ENCODE measurements at places on chromosomes 3 and 15. TPM values are rescaled to one million over a fixed set of nuclear protein-coding genes. Genes with fewer than 3 reads are reported as not detected.

The GPR87 gene
- not detected for total RNA-seq

- H3K36me3 ChIP-seq = no peaks in the 10 kb centered on the region
- H3K4me3 ChIP-seq = no peak overlapping the region
- peaks cover 6% of the 10 kb centered on the region for H3K4me1 ChIP-seq
- no peaks in the 10 kb centered on the region for H3K27me3 ChIP-seq
Observed at GRCh38 chr3:69669070-69669469, 70.2 kb upstream of the MITF start.

DNA sequence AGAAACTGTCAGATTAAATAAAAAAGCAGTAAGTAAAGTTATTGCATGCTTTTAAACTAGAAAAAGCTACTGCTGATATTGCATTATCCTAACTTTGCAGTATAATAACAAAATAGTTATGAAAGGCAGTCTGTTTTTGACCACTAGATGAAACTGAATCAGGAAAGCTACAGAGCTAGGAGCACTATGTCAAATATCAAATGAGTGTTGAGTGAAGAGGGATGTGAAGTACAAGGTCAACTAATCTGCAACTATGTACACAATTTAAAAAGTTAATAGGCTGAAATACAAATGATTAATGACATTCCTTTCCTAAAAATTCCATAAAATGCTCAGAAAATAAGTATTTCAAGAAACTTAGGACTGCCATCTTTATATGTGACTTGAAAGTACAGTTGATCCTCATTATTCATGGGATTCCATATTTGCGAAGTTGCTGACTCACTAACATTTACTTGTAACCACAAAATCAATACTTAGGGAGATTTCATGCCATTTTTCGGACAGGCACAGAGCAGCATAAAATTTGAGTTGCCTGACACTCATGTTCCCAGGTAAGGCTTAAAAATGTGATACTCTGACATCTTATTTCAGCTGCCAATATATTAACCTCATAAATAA lies 34.5 kb downstream of the SLC4A7 start:
- DNase-seq = no peak
- H3K4me3 ChIP-seq = no peak overlapping the region
- H3K27me3 ChIP-seq = no peaks in the 10 kb centered on the region
- H3K27ac ChIP-seq = no peak overlapping the region
- H3K4me1 ChIP-seq = no peaks in the 10 kb centered on the region
- no peaks in the 10 kb centered on the region for H3K36me3 ChIP-seq

DNA sequence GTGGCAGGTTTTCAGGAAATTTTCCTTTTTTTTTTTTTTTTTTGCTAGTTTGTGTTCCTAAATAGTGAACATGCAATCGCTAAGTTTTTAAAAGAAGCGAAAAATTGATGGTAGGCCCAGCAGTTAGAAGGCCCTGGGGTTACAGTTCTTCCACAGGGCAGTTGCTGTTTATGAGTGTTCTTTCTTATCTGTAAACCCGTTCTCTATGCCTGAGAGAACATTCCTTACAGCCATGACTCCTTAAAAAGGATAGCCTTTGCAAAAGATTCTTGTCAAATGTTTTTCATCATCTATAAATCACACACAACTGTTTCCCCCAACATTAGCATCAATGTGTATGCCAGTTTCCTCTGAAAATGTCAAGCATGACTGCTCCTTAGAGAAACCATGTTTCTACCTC lies 23.8 kb upstream of the MYZAP start:
- no peaks in the 10 kb centered on the region for H3K36me3 ChIP-seq
- peaks cover 11% of the 10 kb centered on the region for H3K4me1 ChIP-seq
- H3K4me3 ChIP-seq = no peak overlapping the region

The FETUB gene
- 0.79 TPM for total RNA-seq

GRCh38 chr3:134619884-134620445 lies 30.9 kb downstream of the KY start:
- H3K36me3 ChIP-seq = no peaks in the 10 kb centered on the region
- no peak overlapping the region for H3K27ac ChIP-seq
- no peaks in the 10 kb centered on the region for H3K4me1 ChIP-seq
- H3K27me3 ChIP-seq = no peaks in the 10 kb centered on the region

DNA sequence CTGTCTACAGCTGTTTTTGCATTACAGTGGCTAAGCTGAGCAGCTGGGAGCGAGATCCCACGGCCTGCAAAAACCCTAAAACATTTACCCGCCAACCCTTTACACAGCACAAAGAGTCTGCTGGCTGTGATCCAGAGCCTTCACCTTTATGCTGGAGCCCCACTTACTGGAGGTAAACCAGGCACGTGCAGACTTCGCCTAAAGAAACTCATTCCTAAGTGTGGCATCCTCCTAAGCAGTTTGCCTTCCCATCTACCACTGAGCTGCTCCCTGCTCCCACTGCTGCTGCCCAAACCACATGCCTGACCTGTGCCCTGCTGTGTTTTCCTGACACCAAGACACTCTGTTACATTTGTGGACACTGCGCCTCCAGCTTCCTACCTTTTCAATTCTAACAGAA lies 53.0 kb downstream of the CHSY1 start:
- no peak overlapping the region for H3K4me3 ChIP-seq
- DNase-seq = no peak
- no peaks in the 10 kb centered on the region for H3K36me3 ChIP-seq
- H3K27ac ChIP-seq = peak overlapping the region; percentile 45
- H3K27me3 ChIP-seq = no peaks in the 10 kb centered on the region

- no peak overlapping the region for H3K4me3 ChIP-seq
- peak overlapping the region; percentile 5 for H3K27ac ChIP-seq
- DNase-seq = no peak
- H3K27me3 ChIP-seq = no peaks in the 10 kb centered on the region
Observed at GRCh38 chr15:69793781-69794451, 303.8 kb downstream of the TLE3 start.

GRCh38 chr3:152620395-152620794 lies 214.5 kb upstream of the P2RY1 start:
- H3K27me3 ChIP-seq = no peaks in the 10 kb centered on the region
- no peak overlapping the region for H3K4me3 ChIP-seq
- peaks cover 13% of the 10 kb centered on the region for H3K4me1 ChIP-seq
- peak; percentile 36 for DNase-seq
- no peaks in the 10 kb centered on the region for H3K36me3 ChIP-seq

The CEMIP gene
- 8.3 TPM for total RNA-seq

The GOLGA8H gene
- 8.7 TPM for total RNA-seq

- H3K4me1 ChIP-seq = no peaks in the 10 kb centered on the region
Observed at GRCh38 chr3:73866846-73867245, 242.1 kb upstream of the PDZRN3 start.

The CNTN4 gene
- total RNA-seq = 19.6 TPM

- no peak overlapping the region for H3K27ac ChIP-seq
- no peak overlapping the region for H3K4me3 ChIP-seq
- no peak for DNase-seq
- no peaks in the 10 kb centered on the region for H3K27me3 ChIP-seq
- H3K4me1 ChIP-seq = no peaks in the 10 kb centered on the region
- H3K36me3 ChIP-seq = no peaks in the 10 kb centered on the region
Observed at GRCh38 chr15:47266566-47266965, 450.7 kb upstream of the SEMA6D start.

- H3K4me1 ChIP-seq = no peaks in the 10 kb centered on the region
- no peaks in the 10 kb centered on the region for H3K27me3 ChIP-seq
- H3K4me3 ChIP-seq = no peak overlapping the region
- peak; percentile 71 for DNase-seq
- no peaks in the 10 kb centered on the region for H3K36me3 ChIP-seq
- no peak overlapping the region for H3K27ac ChIP-seq
Observed at GRCh38 chr15:19973718-19974117, 567.9 kb downstream of the GOLGA6L6 start.

- no peak overlapping the region for H3K4me3 ChIP-seq
- H3K36me3 ChIP-seq = no peaks in the 10 kb centered on the region
- H3K4me1 ChIP-seq = no peaks in the 10 kb centered on the region
Observed at GRCh38 chr15:79960502-79961212, 10.3 kb downstream of the BCL2A1 start.

DNA sequence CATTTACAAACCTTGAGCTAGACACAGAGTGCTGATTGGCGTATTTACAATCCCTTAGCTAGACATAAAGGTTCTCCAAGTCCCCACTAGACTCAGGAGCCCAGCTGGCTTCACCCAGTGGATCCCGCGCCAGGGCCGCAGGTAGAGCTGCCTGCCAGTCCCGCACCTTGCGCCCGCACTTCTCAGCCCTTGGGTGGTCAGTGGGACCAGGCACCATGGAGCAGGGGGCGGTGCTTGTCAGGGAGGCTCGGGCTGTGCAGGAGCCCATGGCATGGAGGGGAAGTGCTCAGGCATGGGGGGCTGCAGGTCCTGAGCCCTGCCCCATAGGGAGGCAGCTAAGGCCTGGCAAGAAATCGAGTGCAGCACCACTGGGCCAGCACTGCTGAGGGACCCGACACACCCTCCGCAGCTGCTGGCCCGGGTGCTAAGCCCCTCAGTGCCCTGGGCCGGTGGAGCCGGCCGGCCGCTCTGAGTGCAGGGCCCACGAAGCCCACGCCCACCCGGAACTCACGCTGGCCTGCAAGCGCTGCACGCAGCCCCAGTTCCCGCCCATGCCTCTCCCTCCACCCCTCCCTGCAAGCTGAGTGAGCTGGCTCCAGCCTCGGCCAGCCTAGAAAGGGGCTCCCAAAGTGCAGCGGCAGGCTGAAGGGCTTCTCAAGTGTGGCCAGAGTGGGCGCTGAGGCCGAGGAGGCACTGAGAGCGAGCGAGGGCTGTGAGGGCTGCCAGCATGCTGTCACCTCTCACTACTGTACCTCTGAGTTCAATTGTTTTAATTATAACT lies 1213.9 kb downstream of the OTOL1 start:
- no peaks in the 10 kb centered on the region for H3K27me3 ChIP-seq
- H3K27ac ChIP-seq = no peak overlapping the region
- H3K36me3 ChIP-seq = no peaks in the 10 kb centered on the region
- no peak overlapping the region for H3K4me3 ChIP-seq

The RUBCN gene
- 150 TPM for total RNA-seq

DNA sequence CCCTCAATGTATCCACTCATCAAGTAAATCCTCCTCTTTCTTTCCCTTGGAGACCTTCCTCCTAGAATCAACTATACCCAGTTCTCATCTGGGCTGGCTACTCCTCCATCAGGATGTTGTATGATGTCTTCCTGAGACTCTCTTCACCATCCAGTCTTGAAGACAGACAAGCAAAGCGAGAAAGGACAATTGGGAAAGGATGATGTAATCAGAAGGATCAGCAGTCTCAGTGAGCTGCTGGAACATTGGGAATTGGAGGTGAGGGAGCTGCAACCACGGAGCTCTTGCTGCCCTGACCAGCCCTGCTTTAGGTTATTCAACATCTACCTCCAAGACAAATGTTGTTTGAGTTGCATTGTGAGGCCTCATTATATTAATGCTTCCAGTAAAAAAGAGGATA lies 48.0 kb upstream of the UBP1 start:
- H3K27me3 ChIP-seq = no peaks in the 10 kb centered on the region
- no peak overlapping the region for H3K27ac ChIP-seq
- no peak overlapping the region for H3K4me3 ChIP-seq
- no peaks in the 10 kb centered on the region for H3K4me1 ChIP-seq
- DNase-seq = no peak
- H3K36me3 ChIP-seq = no peaks in the 10 kb centered on the region

GRCh38 chr3:195013411-195014361 lies 257.3 kb downstream of the XXYLT1 start:
- no peaks in the 10 kb centered on the region for H3K36me3 ChIP-seq
- no peaks in the 10 kb centered on the region for H3K27me3 ChIP-seq
- no peak overlapping the region for H3K4me3 ChIP-seq
- H3K27ac ChIP-seq = no peak overlapping the region
- no peak for DNase-seq

DNA sequence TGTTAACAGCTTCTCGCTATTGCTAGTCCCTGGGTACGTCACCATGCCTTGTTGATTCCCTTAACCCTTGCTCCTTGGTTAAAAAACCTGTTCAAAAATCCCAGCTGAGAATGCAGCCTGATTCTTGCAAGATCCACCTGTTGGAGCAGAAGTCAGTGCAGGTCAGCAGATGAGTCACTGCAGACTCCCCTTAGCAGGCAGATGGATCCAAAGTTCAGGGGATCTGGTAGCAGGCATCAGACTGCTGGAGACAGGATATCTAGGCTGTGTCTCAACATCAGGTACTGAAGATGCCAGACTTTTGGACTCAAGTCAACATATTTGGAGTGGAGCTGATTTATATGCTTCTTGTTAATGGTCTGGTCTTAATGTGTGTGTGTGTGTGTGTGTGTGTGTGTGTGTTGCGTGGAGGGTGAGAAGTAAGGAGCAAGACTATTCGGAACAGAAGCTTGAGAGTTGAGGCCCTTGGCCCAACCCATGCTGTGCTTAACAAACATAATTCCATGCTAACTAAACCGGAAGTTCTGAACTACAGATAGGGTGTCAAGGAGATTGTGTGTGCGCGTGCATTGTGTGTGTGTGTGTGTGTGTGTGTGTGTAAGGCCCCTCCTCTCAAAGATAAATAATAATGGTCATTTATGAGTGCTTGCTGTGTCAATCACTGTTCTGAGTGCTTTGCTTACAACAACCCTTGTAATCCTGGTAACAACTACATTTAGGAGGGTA lies 1.0 kb upstream of the C3orf52 start:
- no peak for DNase-seq
- no peaks in the 10 kb centered on the region for H3K27me3 ChIP-seq
- no peak overlapping the region for H3K4me3 ChIP-seq

The ZBTB11 gene
- total RNA-seq = 37.4 TPM

- no peak overlapping the region for H3K27ac ChIP-seq
- H3K4me3 ChIP-seq = no peak overlapping the region
- H3K36me3 ChIP-seq = no peaks in the 10 kb centered on the region
- no peaks in the 10 kb centered on the region for H3K27me3 ChIP-seq
- peaks cover 8% of the 10 kb centered on the region for H3K4me1 ChIP-seq
Observed at GRCh38 chr3:64593350-64593749, 94.5 kb downstream of the ADAMTS9 start.

GRCh38 chr3:195697582-195698324 lies 23.0 kb upstream of the MUC20 start:
- H3K27me3 ChIP-seq = no peaks in the 10 kb centered on the region
- no peaks in the 10 kb centered on the region for H3K36me3 ChIP-seq
- DNase-seq = no peak
- no peak overlapping the region for H3K4me3 ChIP-seq

GRCh38 chr3:69900331-69900730 lies 99.2 kb upstream of the SAMMSON start:
- H3K4me1 ChIP-seq = no peaks in the 10 kb centered on the region
- no peaks in the 10 kb centered on the region for H3K36me3 ChIP-seq
- H3K27ac ChIP-seq = no peak overlapping the region
- no peak for DNase-seq
- no peaks in the 10 kb centered on the region for H3K27me3 ChIP-seq

DNA sequence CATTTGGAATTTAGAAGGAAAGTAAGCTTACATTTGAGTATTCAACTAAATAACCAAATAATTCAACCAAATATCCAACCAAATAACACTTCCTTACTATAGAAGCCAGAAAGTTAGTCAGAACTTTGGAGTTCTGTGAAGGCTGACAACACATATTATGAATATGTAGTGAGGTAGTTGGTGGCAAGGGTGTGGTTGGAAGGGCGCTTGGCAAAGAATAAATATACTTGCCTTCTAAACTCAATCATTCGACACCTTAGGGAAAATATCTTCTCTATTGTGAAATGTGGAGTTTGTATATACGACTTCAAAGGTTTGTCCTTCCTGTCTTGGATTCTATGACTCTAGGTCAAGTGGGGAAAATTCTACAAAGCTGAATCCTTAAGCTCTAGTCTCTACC lies 111.7 kb upstream of the OSTN start:
- H3K27ac ChIP-seq = no peak overlapping the region
- H3K4me1 ChIP-seq = no peaks in the 10 kb centered on the region
- H3K36me3 ChIP-seq = no peaks in the 10 kb centered on the region
- no peaks in the 10 kb centered on the region for H3K27me3 ChIP-seq
- DNase-seq = no peak
- no peak overlapping the region for H3K4me3 ChIP-seq
